ENCODE measurements at places on chromosomes 7 and 10.

- no peak for DNase-seq
Measured at GRCh38 chr10:129690248-129691070, 223.4 kb downstream of the MGMT start.

DNA sequence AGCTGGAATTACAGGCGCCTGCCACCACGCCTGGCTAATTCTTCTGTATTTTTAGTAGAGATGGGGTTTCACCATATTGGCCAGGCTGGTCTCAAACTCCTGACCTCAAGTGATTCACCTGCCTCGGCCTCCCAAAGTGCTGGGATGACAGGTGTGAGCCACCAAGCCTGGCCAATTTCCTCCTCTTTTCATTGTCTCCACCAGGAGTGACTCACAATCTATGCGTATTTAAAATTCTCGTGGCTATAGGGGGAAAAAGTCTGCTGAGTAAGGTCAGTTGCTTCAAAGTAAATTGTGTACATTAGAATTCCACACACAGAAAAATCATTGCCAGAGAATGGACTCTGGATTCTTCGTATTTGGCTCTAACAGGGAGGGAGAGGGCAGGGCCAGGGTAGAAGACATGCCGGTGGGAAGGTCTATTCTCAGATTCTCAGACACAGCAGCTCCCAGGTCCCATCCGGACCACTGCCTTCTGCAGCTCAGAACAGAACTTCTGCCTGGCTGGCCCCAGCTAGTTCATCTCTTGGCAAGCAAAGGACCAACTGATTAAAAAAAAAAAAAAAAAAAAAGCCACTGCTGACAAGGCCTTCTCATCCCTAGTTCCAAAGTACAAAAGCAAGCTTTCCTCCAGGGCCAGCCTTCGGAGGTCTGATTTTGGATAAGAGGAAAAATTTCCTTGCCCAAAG is 22.2 kb downstream of the PSPH start:
- DNase-seq, result no peak

DNA sequence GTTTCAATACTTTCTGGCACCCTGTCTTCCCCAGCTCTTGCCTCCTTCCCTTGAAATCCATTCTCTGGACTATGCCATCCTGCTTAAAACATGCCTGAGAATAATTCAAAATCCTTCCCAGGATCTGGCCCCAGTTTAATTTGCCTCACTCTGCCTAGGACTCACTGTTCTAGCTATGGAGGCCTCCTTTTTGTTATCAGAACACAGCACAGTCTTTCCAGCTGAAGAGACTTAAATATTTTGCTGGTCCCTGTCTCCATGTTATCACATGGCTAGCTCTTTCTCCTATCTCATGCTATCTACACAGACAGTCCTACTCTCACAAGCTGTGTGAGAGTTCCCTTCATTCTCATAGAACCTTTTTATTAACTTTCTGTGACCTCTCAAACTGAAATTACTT is 194.8 kb downstream of the RNLS start:
- no peak for DNase-seq

GRCh38 chr7:112670193-112670592 is 120.0 kb downstream of the TMEM168 start:
- no peak for DNase-seq

DNA sequence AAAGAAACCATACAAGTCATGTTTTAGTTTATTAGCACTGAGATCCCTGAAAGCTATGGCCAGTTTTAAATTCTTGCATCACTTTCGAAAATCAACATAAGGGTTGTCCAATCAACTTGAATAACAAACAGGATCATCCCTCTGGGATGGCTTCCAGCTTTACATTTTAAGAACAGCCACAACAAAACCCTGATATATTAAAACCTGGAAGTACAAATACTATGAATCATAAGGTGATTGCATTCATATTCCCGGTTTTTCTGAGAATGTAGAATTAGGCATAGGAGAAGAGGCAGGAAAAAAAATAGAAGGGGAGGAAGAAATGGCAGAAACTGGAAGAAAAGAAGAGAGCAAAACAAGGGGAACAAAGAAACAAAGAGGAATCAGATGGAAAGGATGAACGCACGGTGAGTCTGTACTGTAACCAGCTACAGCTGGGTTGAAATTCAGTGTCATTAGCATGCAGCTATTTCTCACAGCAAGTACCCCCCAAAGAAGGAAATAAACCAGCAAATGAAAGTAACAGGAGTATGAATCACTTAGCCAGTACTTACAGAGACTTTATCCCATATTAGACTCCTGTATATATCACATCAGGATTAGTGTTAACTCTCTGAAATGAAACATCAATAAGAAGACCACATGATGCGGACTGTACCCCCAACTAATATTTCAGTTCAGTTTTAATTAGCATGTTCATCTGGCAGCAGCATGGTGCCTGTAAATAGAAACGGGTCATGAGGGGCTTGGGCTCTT is 301.3 kb downstream of the RNLS start:
- DNase-seq, result no peak

DNA sequence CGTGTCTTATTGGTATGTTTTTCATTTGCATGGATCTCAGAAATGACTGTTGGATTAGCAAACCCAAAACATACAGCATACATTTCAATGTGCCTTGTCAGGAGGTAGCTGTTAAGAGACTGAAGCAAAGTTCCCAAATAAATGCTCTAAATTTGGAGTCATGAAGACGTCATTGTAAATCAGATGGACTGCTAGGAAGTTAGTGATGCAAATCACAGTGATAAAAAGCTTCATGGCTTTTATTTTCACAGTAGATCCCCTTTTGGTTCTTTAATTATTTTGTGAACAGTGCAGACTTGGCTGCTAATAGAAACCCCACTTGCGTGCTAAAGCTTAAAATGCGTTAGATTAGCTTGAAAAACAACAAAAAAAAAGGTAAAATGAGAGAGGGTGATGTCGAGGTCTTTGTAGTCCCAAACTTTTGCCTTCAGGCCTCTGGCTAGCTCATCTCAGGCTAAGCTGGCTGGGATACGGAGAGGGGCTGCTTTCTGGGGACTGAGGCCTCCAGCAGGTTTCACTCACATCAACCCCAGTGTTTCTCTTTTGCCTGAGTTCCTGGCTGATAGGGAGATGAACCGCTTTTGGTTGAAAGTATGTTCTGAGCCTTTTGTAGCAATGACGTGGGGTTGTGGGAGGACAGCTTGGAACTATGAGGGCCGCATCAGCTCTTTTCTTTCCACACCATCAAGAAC is 107.1 kb upstream of the CDCA7L start:
- DNase-seq, result no peak

GRCh38 chr10:20181434-20181833 is 365.2 kb downstream of the PLXDC2 start:
- no peak for DNase-seq

DNA sequence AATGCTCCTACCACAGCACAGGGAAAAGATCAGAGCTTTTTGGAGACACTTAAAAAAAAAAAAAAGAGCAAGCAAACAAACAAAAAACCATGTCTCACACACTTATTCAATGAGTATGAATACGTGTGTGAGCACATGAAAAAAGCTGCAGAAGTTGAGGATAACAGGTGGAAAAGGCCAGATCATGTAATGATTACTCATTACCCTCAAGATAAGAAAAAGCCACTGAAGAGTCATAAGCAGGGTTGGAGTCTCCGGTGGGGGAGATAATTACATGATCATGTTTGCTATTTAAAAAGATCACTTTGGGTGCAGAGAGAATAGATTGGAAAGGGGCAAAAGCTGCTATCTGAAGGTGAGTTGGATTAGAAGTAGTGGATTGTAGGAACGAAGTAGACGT is 77.0 kb downstream of the POU6F2 start:
- DNase-seq, result no peak

GRCh38 chr10:124088915-124089314 is 4.5 kb downstream of the CHST15 start:
- DNase-seq, result no peak

DNA sequence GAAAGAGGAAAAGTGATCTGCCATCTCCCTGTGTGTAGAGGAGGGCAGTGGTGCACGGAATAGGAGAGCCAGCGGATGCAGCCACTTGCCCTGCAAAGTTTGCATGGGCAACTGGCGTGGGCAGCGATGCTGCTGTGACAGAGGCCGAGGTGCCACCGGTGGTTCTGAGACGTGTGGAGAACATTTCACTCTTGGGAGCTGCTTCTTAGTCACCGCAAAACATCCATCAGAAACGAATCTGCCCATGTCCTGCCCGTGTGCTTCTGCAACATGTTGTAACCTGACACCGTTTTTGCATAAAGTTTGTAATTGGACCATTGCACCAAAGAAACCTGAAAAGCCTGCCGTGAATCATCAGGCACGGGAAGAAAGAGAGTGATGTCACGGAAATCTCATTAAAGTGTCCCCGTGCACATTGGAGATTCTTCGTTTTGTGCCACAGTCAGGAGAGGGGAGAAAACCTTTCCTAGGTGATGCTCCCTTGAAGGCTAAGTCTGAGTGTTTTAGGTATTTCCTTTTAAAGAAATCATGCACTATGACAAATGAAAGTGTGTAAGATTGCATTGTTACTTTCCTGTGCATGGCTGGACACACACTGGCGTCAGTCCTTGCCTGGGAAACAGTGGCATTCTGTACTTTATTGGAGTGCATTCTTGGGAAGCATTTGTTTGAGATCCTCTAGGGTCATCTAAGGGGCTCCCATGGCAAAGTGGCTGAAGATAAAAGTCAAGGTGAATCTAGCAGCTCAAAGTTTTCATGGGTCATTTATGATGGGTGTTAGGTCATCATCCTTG is 302.6 kb downstream of the KLF6 start:
- no peak for DNase-seq

- no peak for DNase-seq
Measured at GRCh38 chr7:94449151-94449725, 54.5 kb downstream of the COL1A2 start.

GRCh38 chr10:131854579-131855335 is 46.1 kb upstream of the PPP2R2D start:
- no peak for DNase-seq

DNA sequence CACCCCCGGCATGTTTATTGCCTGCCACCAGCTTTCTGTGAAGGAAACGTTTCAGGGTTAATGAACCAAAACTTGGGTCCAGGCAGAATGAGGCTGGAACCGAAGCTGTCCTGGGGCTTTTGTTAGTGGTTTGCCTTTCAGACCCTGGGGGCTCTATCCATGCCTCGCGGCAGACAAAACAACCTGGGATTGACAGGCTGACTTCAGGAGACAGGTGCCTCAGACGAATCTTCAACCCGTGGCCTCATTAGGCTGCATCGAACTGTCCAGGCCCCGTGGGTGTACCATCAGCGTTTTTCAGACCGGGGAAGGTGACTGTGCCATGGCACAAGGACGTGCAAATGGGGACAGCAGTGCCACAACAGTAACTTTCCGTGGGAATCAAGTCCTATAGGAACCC is 259.3 kb upstream of the SHH start:
- DNase-seq, result no peak

DNA sequence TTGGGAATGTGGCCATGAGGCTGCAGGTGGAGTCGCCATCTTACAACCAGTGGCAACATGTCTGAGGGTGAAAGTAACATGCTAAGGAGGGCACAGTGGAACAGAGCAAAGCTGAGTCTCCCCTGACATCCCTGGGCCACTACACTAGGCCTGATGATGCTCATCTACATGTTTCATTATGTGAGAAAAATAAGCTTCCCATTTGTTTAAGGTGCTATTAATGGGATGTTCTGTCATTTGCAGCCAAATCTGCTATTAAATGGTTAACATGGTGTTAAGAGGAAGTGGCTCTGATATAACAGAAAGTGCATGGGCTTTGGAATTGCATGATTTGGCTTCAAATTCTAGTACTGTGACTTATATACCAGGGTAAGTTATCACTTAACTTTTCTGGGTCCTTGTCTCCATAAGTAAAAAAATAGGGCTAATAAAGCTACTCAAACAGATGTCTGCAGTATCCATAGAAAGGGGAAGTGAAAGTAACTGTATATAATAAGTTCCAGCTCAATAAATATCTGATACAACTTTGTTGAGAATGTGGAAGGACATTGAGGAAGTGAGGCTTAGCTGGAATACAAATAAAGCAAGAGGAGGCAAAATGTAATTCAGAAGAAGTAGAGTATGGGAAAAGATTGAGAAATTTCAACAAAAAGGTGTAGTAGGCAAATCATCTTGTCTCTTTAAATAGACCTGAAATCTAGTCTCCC is 158.9 kb downstream of the RTKN2 start:
- no peak for DNase-seq

DNA sequence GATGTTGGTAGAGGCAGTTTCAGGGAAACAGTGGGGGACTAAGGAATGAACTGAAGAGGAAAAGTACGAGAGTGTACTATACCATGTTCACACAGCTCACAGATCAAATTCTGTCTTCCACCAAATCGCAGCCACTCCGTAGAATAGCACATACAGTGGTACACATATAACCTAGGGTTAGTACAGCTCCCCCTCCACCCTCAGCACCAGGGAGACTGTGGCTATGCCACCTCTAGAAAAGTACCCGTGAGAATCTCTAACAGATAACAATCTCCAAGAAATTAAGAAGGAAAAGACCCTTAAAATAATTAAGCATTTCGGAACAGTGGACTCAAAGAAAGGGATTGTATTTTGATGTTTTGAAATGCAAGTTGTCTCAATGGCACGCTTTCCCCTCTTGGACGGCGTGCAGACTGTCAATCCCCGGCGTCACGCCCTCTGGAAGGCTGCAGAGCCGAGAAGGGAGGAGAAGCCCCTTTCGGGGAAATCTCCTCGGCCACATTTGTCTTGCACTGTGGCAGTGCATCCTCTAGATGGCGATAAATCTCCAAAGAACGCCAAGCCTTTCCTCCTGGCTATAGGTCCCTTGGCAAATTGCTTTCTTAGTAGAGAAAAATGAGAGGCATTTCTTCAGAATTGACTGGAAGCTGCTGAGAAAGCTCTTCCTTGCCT is 345.0 kb downstream of the REEP3 start:
- peak; percentile 65 for DNase-seq

DNA sequence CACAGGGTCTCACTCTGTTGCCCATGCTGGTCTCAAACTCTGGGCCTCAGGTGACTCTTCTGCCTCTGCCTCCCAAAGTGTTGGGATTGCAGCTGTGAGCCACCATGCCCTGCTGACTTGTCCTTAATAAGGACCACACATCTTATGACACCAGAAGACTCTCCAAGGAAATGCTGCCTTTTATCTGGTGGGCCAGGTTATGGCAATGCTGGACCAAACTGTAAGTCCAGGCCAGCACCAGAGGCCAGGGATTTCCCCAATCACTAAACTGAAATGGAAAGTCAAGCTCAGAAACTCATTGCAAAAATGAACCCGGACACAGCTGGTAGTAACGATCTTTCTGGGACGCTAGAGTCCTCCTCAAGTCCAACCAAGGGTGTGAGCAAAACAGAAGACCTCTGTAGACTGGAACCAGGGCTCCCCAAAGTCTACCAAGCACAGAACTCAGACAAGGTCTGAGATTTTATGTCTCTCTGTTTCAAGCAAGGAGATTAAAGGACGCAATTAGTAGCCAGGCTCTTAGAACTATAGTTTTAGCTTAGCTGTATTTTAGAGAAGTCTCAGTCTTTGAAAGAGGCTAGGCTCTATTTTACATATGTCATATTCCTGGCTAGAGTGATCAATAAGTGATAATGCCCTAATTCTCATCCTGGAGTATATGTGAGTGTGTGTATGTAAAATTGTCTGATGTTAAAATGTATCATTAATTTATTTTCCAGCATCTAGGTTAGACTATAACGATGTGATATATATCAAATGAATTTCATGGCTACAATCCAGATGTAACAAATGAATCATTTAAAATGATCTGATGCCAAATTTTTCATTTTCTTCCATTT is 74.0 kb upstream of the ITGB1 start:
- DNase-seq, result no peak

- DNase-seq, result no peak
Measured at GRCh38 chr10:88781206-88781605, 21.3 kb upstream of the LIPM start.

Data from activated CD8-positive, alpha-beta memory T cell treated with anti-CD3 and anti-CD28 coated beads, Interleukin-2, amount 50 U/mL, for 48 hours (primary cell).